ENCODE measurements at places on chromosomes 4 and X. TPM values are rescaled to one million over a fixed set of nuclear protein-coding genes. Genes with fewer than 3 reads are reported as not detected.

EREG gene
- polyA plus RNA-seq, result not detected

BLTP1 gene
- polyA plus RNA-seq, result 12.9 TPM

XAGE2 gene
- not detected for polyA plus RNA-seq

PNPLA4 gene
- 19.4 TPM for polyA plus RNA-seq

GK2 gene
- not detected for polyA plus RNA-seq

SLC10A6 gene
- polyA plus RNA-seq, result not detected

Measured in GM23338 (cell line).